NCI-H2081 treated with DMSO at 0.1 percent for 48 hours (cell line): ENCODE measurements at places on chromosomes 3 and 15.

GRCh38 chr3:2873986-2874385 lies 236.2 kb downstream of the IL5RA start:
- DNase-seq = no peak

DNA sequence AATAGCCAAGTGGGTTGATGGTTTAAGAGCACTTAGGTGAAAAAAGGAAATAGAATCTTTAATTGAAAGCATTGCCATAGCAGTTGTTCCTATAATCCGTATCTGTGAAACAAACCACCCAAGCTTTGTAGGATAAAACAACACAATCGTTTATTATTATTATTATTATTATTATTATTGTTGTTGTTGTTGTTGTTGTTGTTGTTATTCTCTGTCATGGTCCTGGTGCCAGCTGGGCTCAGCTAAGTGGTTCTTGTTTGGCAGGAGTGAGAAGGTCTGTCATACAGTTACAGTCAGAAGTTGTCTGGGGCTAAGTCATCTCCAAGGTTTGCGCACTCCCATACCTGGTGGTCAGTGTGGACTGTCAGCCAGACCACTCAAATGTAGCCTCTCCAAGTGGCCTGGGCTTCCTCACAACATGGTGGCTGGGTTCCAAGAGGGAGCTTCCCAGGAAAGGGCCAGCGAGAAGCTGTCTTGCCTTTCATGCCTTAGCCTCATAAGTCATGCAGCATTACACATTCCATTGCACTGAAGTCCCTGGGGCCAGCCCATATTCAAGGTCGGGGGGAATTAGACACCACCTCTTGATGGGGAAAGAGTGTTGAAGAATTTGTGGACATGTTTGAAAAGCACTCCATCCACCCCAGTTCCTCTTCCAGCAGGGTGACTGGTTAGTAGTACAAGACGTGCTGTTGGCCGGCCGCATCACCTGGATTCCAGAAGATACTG lies 54.3 kb upstream of the FGD5 start:
- no peak for DNase-seq

GRCh38 chr3:108157273-108157672 lies 65.0 kb downstream of the IFT57 start:
- DNase-seq = no peak

DNA sequence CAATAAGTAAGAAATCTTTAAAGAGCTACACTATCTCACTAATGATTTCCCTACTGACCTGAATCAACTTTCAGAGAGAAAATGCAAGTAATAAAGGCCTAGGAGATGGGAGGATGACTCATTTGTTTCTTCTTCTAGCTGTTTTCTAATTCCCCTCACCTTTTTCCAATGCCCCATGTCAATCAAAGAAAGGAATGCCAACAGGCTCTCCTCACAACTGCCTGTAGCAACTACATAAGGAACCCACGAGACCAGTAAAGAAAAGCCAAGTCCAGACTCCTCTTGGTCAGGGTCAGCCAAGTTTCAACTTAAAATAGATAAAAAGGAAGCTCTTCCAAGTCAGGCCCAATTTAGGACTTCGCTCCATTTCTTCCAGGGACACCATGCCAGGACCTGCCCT lies 201.9 kb downstream of the TNIK start:
- no peak for DNase-seq

DNA sequence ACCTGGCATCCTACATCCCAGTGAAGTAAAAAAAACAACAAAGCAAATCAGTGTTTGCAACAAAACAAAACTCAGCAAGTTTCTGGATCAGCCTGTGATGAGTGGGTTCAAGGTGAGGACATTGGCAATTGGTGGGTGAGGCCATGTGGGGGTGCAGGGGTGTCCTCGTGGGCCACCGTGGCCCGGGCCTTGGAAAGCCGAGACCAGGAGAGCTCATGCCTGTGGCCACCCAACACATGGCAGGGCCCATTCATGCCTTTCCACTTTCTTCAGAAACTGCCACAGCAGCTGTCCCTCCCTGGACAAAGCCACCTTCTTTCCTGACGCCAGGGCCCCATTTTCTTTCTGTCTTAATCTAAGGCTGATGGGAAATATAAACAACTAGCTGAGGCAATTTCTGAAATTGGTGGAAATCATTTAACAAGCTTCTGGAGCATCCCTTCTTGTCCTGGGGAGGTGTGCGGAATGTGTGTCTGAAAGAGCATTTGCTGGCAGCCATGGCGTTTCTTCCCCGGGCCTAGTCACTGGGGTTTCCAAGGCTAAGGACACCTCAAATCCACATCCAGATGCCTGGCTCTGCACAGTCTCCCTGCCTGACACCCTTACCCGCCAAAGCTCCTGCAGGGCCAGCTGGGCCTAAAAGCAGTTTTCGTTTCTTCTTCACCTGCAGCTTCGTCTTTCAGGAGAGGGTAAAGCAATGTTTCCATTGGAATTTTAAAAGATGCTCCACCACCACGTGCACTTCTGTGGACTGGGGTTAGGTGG lies 34.1 kb upstream of the SFMBT1 start:
- no peak for DNase-seq

GRCh38 chr3:125129512-125129997 lies 73.8 kb upstream of the HEG1 start:
- no peak for DNase-seq

DNA sequence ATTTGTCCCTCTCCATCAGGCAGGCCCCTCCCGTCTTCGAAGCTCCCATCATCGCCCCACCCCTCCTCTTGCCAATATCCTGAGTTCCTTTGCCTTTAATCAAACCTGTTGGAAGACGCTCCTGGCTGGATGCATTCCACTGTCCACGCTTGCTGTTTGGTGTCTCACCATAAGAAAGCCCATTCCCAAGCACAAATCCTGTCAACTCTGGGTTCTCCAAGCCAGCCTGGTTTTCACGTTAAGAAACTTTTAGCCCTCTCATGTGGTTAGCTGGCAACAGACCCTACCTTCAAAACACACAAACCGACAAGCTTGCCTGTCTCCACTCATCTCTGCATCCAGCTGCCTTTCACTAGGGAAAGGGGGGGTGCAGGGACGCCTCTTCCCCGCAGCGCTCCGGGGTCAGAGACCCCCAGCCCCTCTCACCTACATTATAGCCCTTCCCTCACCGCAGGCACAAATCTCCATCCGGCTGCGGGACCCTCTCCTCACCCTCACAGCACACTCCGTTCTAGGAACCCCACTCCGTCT lies 1.1 kb downstream of the GORASP1 start:
- no peak for DNase-seq

DNA sequence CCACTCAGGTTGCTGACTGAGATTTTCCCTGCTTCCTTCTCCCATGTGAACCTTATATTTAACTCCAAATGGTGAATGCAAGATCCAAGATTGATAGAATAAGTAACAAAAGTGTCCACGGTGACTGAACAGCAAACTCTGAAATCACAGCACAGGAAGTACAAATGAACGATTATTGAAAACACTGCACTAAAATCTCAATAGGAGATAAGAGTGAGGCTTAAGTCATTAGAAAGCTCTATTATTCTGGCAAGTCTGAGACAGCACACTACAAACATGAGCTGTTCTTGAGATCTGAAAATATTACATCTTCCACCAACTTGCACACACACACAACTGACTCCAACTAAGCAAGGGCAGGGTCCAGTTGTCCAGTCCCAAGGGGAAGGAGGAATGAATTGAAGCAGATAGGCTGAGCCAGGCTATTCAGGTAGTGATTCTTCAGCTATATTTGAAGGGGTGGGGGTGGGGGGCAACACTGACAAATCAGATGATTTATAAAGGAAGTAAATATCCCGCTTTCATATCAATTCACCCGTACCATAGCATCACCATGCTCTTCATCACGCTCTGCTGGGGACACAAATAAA lies 2.9 kb downstream of the ZNF385D start:
- DNase-seq = no peak

DNA sequence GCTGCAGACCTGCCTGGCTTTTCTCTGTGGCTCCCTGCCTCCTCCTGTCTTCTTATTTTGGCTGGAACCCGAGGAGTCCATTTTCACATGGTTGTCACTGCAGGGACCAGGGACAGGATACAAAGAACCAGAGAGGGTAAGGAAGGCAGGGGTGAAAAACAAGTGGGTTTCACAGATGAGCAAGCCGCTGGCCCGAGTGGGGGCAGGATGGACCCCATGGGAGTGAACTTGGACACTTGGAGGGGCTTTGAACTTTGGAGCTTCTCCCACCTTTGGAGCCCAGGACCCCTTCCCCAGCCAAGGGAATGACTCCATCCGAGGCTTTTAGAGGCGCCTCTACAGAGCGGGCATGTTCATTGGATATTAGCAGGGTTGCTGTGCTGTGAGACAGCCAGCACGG lies 26.9 kb upstream of the ADCY5 start:
- no peak for DNase-seq

GRCh38 chr3:64600246-64600950 lies 87.4 kb downstream of the ADAMTS9 start:
- no peak for DNase-seq

DNA sequence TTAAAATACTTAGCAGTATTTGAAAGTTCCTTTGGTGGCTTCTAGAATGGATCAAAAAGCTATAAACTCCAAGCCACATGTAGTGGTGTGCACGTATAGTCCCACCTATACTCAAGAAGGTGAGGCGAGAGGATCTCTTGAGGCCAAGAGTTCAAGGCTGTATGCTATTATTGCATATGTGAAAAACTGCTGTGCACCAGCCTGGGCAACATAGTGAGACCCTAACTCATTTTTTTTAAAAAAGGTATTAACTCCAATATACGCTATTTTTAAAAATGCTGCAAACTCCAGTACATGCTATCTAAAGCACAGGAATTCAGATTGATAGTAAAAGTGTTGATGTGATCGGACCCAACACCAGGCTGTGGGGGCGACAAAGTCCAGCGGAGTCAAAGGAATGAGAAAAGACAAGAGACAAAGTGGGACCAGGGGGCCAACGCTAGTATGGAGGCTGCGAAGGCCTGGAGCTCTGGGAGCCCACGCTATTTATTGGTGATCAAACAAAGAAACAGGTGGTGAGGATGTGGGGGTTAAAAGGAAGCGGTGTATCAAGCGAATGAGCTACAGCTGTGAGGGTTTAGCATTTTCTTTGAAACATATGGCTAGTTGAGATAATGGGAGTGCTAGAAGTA lies 66.6 kb downstream of the ARIH1 start:
- DNase-seq = no peak

GRCh38 chr15:41407341-41407740 lies 5.0 kb upstream of the NDUFAF1 start:
- no peak for DNase-seq

GRCh38 chr3:108780235-108780634 lies 23.0 kb upstream of the RETNLB start:
- DNase-seq = no peak

DNA sequence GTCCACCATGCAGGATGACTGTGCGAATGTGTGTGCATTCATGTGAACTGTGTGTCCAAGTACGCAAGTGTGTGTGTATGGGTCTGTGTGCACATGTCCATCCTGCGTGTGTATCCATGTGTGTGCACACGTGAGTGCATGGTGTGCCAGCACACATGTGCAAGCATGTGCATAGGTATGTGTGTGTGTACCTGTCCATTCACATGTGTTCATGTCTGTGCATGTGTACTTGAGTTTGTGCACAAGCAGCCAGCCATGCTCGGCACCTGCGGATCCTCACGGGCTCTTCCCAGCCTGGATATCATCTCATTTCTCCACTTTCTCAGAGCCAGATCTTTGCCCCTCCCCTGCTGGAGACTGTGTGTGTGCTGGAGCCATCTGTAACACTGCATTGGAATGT lies 18.7 kb upstream of the PLXNA1 start:
- no peak for DNase-seq

DNA sequence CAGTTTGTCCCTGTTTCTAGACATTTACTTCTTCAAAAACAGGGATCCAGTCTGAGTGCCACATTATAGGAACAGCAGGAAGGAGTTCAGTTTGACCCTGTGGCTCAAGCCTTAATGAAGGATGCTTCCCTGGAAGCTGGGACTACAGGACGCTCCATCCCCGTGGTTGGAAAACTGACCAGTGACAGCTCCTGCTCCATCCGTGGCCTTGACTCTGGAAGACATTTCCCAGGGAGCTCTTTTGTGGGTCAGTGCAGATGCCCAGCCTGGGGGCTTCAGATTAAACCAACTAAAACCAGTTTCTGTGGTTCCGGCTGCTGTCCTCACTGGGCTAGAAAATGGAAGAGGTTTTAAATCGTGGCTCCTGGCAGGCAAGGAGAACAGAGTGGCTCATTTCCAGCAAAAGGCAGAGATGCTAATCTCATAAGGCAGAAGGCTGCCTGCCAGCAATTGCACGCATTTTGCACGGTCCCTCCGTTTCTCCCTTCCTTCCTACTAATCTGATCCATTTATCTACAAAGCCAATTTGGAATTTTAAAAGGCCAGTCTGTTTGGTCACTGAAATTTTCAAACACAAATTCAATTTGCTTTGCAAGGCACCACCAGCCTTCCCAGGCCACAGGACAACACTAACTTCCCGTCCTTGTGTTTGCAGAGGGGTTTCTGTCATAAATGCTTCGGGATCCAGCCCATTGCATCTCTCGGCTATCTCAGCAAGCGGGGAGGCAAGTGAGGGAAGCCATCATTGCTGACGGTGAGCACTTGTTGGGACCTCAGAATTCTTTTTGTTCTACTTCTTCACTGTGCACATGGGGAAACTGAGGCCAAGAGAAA lies 6.2 kb upstream of the SSUH2 start:
- DNase-seq = no peak

- DNase-seq = no peak
Measured at GRCh38 chr3:104907507-104907906, 459.2 kb upstream of the ALCAM start.

DNA sequence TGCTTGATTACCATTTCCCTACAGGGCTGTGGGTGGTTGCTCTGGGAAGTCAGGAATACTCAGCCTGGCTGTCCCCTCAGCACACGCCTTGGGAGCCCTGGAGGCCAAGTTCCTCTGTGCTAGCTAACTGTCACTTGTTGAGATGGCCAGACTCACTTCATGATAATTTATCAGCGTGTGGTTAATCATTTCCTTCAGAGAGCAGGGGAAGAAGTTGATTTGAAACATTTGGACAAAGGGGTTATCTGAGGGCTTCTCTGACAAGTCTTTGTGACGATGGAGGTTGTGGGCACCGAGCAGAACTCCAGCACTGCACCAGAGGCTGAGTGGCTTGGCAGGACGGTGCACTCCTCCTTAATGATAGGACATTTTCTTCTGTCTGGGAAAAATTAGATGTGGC lies 61.9 kb downstream of the WHAMM start:
- DNase-seq = no peak

DNA sequence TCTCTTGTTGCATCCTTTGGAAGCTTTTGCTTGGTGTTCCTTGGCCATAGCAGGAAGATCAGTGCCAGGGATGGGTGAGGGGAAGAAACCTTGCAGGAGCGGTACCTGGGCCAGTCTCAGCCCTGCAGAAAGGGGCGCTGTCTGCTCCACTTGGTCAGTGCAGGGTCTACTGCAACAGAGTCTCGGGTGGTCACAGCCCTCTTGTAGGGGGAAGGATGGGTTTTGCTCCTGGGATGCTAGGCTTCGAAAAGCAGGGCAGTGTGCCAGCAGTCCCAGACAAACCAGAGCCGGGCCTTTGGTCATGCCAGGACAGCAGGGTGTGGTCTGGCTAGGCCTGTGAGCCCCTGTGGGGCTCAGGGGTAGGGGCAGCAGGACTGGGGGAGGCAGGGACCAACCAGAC lies 186.7 kb downstream of the APBA2 start:
- DNase-seq = no peak

GRCh38 chr3:62368705-62369475 lies 4.5 kb downstream of the FEZF2 start:
- no peak for DNase-seq
